Fibroblast of skin of right quadriceps (primary cell): ENCODE measurements at places on chromosomes 1 and 21.

DNA sequence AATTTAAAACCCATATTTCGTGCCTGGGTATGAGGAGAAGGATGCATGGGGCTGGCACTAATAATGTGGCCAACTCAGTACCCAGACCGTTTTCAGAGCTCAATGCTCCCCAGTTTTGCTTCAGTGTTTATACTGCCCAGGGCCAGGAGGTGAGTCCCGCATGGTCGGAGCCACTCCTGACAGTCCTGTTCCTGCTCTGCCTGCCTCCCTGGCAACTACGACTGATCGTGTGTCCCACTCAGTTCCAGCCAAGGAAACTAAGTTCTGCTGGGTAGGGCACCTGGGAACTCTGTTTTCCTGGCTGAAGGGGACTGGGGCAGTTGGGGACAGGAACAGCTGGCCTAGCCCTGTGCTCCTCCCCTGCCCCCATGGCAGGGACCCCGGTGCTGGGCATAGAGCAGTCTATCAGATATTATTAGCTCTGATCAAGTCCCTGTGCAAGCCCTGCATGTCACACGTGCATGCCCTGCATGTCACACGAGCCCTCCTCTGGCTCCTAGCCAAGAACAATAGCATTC is 19.2 kb downstream of the S100A7 start:
- no peak for DNase-seq

DNA sequence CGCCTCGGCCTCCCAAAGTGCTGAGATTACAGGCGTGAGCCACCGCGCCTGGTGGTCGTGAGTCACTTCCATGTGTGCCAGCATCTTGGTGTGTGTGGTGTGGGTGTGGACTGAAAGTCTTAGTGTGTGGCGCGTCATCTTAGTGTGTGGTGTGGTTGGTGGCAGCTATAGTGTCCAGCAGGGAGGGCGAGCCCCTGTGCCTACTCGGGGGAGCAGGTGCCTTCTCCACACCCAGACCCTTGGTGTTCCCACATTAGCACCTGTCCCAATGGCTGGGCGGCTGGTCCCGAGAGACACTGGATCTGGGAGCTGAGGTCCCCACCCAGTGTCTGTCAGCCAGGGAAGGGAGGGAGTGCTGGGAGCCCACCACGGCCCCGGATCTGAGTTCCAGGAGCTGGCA is 2.8 kb downstream of the SCNN1D start:
- DNase-seq, result no peak

GRCh38 chr1:6614929-6615785 is 1.6 kb downstream of the PHF13 start:
- no peak for DNase-seq

- DNase-seq, result no peak
Observed at GRCh38 chr1:2946999-2947690, 74.1 kb upstream of the ACTRT2 start.

GRCh38 chr1:227351443-227351842 is 33.2 kb upstream of the CDC42BPA start:
- DNase-seq, result peak; percentile 45

GRCh38 chr1:5855196-5855897 is 136.9 kb downstream of the NPHP4 start:
- DNase-seq, result no peak

DNA sequence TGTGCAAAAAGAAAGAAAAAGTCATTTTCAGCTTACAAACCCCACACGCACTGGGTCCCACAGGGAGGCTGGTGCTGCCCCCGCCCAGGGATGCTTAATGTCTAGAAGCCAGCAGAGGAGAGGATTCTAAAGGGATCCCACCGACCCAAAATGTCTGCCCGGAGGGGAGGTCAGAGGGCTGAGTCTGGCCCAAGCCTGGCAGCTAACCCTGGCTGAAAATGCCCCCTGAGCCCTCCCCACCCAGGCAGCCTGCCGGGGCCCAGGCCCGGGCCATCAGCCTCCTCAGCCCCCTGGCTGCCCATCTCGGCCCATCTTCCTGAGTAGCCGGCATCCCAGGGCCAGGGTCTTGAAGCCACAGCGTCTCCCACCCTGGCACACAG is 33.5 kb downstream of the ACOT7 start:
- DNase-seq, result no peak

- DNase-seq, result no peak
Observed at GRCh38 chr1:153779781-153780541, 4.8 kb downstream of the SLC27A3 start.

DNA sequence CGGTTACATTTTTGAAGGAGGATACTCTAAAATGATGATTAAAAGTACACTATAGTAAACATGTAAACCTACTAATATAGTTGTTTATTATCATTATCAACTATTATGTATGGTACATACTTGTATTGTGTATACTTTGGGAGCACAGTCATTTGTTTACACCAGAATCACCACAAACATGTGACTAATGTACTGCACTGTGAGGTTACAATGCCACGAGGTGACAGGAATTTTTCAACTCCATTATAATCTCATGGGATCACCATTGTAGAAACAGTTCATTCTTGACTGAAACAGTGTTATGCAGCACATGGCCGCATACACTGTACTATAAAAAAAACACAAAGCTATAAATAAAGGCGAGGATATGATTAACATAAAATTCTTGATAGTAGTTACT is 44.3 kb downstream of the GPATCH2 start:
- DNase-seq, result no peak

GRCh38 chr1:39988618-39989343 is 33.8 kb downstream of the MFSD2A start:
- peak; percentile 17 for DNase-seq

DNA sequence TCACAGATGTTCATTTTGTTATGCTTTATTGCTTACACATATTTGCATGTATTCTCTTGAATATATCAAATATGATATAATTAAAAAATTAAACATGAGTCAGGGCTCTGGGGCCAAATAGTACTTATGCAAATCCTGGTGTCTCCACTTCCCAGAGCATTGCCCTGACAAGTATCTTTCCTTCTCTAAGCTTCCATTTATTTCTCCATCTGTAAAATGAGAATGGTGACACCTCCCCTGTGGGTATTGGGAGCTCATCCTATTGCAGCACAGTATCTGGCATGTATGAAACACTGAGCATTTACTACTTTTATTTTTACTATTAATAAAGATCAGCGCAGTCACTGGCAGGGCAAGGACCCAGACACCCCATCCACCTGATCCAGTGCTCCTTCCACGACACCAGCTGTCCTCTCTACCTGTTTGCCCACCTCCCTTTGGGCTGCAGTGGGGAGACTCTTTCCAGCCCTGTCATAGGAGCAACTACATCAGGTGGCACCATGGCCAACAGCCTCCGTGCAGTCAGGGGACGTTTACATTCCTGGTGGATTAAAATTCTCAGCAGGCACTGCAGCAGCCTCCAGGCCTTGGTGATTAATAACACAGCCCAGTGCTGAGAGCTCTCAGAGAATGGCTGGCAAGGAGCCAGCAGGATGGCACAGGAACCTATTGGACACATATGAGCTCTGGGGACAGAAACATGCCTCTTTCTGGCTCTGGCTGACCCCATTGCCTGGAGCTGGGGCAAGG is 113.0 kb downstream of the DMRTB1 start:
- DNase-seq, result peak; percentile 72

DNA sequence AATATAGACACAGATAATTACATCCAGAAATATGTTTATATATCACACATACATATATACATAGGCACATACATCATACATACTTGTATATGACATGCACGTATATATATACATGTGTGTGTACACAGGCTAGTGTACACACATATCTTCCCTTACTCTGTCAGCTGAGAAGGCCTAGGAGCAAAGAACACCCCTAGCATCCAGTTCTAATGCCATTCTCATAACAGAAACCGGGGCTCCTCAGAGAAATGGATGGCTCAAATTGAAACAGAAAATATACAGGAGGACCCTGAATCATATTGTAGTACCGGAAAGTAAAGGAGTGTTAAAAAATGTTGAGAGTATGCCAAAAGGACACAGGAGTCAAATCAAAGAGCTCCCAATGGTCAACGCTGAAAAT is 19.7 kb upstream of the HYI start:
- DNase-seq, result no peak

DNA sequence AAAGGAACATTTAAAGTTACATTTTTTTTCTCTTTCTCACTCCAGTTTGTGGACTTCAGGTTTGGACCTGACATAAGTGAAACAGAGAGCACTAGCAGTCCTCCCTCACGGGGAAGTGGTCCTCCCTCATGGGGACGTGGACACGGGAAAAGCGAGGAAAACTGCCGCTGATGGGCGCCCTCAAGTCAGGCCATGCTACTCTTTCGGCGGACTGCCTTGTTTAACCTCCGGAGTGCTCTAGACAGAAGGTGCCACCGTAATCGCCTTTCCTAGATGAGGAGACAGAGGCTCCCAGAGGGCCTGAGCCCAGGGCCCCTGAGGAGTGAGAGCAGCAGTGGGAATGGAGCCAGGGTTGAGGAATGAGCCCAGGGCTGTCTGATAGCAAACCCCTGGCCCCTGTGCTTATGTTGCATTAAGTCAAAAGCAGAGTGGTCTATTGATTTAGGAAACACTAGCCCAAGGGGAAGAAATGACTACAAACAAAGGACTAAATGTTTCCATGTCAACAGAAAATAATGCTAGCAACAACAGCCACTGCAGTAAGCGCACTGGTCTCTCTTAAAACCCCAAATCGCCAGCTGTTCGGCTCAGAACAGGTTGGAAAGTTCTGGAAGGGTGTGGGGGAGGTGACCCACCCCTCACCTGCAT is 84.1 kb downstream of the DMRTB1 start:
- no peak for DNase-seq

DNA sequence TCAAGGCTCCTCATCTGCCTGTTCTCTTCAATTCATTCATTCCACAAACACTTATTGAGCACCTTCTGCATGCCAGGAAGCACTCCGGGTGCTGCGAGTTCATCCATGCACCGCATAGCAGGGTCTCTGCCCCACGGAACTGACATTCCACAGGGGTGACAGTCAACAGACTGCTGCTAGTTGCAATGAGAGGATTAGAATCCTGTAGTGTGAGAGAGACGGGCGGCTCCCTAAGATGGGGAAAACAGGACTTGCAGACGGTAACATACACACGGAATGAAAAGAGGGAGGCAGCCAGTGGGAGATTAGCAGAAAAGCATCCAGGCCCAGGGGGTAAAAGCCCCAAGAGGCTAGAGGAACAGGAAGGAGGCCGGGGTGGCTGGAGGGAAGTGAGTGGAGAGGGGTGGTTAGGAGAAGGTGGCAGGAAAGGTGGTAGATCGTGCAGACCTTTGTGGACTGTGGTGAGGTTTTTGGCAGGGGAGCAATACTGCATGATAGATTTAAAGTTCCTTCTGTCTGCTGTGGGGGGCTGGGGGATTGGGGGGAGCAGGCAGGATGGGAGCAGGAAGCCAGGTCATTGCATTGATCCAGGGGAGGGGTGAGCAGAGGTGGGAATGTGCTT is 6.6 kb downstream of the TNFRSF8 start:
- DNase-seq, result peak; percentile 35

DNA sequence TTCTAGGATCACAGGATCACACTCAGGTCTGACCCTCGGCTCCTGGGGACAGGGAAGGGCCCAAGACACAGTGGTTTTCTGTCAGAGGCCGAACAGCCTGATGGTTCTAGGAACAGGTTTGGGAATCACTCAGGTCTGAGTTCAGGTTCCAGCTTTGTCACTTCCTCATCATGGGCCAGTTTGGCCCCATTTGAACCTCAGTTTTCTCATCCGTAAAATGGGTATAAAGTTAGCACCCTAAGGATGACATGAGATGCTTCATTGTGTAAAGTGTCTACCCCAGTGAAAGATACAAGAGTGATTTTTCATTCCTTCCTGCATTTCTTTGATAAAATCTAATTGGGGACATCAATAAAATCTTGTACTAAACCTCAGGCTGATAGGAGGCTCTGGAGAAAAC is 11.2 kb upstream of the ACTL8 start:
- DNase-seq, result no peak

DNA sequence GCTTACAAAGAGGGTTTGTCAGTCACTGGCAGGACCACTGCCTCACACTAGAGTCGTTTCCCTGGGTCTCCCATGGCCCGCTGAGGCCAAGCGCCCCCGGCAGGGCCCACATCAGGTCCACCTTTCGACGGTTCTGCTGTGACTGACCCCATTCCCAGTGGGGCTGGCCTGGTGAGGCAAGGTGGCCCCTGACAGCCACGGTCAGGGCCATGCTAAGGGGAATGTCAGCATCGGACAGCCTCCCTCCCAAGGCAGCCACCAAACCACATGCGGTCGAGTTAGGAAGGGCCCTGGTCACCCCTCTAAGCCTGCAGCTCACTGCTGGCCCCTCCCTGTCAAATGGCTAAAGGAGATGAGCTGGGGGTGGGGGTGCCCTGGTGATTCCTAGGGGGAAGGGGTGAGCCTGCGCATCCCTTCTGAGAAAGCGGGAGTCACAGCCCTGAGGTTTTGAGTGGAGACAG is 2.9 kb upstream of the KIF17 start:
- DNase-seq, result no peak

GRCh38 chr1:44339731-44340130 is 15.3 kb downstream of the ERI3 start:
- no peak for DNase-seq

DNA sequence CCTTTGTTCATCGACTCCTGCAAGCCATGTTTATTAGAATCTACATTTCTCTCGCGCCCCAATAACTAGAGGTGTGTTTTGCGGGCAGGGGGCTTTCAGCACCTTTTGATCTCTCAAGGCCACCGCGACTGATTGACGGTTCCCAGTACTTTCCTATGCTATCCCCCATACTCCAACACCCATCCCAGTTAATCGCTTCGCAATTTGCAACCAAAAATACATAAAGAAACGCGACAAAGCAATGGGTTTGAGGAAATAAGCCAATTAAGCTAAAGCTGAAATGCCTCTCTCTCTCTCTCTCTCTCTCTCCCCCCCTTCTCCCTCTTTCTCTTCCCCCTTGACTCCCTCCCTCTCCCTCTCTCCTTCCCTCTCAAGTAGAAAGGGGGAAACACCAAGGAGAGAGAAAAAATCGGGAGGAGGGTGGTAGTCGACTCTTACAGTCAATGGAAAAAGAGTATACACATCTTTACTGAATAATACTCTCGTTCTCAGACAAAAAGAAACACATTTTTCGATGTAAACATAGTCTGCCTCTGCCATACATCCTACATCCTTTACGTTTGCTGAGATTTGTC is 128.0 kb upstream of the DPYD start:
- no peak for DNase-seq

DNA sequence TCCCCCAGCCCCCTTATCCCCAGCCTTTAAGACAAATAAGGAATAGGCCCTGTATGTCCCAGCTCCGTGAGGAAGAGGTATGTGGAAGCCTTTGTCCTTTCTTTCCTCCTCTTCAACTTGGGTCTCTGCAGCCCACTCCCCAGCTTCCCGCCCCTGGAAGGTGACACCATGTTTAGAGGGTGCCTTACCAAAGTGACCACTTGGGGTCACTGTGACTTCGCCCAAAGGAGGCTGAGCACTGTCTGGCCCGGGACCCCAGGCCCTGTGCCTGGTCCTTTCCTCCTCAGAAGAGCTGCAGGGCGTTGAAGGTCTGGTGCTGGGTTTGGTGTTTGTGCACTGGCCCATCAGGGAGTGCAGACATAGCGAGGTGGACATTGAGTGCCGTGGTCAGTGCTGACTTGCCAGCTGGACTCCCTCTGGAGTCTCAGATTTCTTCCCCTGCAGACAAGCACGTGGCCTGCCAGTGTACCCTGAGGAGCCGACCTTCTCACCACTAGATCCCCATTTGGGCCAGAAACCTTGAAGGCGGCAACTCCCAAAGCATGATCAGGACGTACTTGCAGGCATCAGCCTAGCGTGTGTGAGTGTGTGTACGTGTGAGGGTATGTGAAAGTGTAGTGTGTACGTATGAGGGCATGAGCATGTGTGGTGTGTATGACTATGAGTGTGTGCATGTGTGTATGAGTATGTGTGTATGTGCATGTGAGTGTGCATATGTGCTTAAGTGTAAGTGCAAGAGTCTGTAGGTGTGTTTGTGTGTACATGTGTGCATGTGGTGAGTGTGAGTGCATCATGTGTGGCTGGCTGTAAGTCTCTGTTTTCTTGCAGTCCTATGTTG is 181.4 kb upstream of the KIAA0040 start:
- peak; percentile 2 for DNase-seq
